ENCODE measurements at places on chromosomes 2 and 18.

DNA sequence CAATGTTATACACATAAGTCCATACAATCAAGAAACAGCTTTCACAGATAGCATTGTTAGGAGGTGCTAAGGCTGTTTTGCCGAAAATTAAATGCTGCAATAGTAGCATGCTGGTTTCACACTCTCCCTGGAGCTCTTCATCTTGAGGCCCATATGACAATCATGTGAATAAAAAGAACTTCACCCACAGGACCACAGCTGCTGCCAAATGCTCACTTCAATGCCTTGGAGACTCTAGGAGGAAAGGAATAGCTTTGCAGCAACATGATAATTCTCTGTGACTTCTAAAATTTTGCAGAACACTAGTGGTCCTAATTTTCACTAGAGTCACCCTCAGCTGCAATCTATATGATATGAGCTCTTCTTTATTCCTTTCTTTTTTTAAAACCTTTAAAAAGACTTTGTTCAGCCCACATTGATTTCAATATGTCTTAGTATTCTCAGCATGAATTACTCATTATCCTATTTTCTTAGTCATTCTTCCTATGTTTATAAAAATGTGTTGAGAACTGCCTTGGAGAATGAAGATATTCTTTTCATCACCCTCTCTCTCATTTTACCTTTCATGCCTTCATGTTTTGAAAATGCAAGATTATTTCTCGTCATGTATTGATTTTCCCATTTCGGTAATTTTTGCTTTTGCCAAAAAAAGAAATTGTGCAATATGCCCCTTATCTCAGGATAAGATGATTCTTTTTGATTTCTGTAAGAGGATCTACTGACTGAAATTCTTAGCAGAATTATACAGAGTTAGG, 108.2 kb downstream of the PDE1A start:
- DNase-seq = no peak

- no peak for DNase-seq
Observed at GRCh38 chr2:17413036-17413435, 105.2 kb downstream of the RAD51AP2 start.

DNA sequence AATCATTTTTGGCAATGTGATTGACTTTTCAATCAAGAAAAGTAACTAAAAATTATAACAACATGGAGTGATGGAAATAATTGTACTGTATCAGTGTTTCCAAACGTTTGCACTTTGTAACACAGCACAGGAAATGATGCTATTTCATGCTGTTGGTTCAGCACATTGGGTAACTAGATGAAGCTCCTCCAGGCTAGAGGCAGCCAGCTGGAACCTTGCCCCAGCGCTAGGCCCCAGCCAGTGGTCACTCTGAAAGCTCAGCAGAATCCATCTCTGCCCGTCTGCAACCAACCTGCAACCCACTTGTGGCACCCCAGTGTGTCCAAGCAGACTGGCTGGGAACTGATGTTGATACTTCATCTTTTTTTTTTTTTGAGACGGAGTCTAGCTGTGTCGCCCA, 15.3 kb downstream of the UNC50 start:
- no peak for DNase-seq

GRCh38 chr2:9406529-9407362, 16.6 kb downstream of the ITGB1BP1 start:
- DNase-seq = no peak

- no peak for DNase-seq
Observed at GRCh38 chr2:15622614-15623480, 31.2 kb downstream of the DDX1 start.

GRCh38 chr18:10851824-10852319, 297.5 kb downstream of the PIEZO2 start:
- DNase-seq = no peak

- DNase-seq = no peak
Observed at GRCh38 chr2:129909651-129910418, 69.6 kb upstream of the RAB6C start.

DNA sequence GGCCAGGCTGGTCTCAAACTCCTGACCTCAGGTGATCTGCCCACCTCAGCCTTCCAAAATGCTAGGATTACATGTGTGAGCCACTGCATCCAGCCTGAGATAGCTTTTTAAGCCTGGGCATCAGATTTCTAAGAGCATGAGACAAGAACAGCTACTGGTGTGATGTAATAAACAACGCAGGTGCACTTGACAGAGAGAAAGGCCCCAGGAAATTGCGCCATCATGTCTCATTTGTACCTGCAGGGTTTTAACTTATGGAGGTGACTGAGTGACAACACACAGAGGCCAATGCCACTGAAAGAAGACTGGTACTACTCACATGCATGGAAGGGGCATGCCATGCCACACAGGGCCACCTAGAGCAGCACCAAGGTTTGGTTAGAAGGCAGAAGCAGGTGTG, 209.4 kb downstream of the SP3 start:
- no peak for DNase-seq

GRCh38 chr2:140667203-140667602, 1463.6 kb downstream of the LRP1B start:
- DNase-seq = no peak

GRCh38 chr18:44841752-44842587, 161.3 kb downstream of the SETBP1 start:
- DNase-seq = no peak

GRCh38 chr2:215751200-215751910, 262.0 kb downstream of the MREG start:
- DNase-seq = no peak

DNA sequence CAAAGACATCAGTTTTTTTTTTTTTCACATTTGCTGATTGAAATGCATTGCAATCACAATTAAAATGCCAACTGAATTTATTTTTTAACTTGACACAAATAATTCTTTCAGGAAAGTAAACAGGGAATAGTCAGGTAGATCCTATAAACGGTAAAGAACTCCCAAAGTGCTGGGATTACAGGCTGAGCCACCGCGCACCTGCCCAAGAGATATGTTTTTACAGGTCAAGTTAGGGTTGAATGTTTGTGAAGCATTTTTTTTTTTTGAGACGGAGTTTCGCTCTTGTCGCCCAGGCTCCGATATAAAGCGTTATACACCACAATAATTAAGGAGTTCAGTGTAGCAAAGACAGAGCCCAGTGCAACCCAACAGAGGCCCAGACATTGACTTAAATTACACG, 15.1 kb downstream of the ITM2C start:
- no peak for DNase-seq

- no peak for DNase-seq
Observed at GRCh38 chr18:45569566-45570275, 45.6 kb upstream of the SLC14A2 start.

- DNase-seq = no peak
Observed at GRCh38 chr2:222372993-222373392, 51.4 kb upstream of the SGPP2 start.

GRCh38 chr2:99878581-99879350, 263.6 kb downstream of the AFF3 start:
- DNase-seq = no peak

DNA sequence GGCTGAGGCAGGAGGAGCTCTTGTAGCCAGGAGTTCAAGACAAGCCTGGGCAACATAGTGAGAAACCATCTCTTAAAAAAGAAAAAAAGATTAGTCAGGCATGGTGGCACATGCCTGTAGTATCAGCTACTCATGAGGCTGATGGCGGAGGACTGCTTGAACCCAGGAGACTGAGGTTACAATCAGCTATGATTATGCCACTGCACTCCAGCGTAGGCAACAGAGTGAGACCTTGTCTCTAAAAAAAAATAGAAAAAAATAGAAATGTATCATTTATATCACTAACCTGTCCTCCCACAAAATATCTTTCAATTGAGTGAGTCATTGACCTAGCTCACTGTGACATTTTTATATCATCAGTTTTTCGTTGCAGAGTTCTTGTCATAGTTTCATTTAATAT, 152.5 kb downstream of the DTNA start:
- no peak for DNase-seq

GRCh38 chr18:36298126-36298741, 721 bp downstream of the FHOD3 start:
- DNase-seq = no peak

DNA sequence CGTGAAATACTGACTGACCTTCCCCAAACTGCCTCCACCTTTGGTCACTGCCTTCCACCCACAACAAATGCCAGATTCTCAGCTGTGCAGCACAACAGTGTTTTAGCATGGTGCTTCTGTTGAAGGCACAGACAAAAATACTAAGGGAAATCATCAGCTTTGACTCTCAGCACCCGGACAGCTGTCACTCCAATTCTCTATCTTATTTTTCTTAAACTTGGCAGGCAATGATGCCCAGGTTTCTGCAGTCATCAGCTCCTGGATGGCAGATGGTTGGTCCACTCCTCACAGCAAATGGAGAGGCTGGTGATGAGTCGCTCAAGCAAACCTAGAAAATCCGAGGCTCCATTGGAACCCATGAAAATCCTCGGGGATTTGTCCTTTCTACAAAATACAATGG, 2.9 kb upstream of the FAM124B start:
- DNase-seq = no peak

- no peak for DNase-seq
Observed at GRCh38 chr2:33230842-33231241, 245.6 kb upstream of the RASGRP3 start.

GRCh38 chr18:48762836-48763718, 187.7 kb downstream of the SMAD7 start:
- no peak for DNase-seq

GRCh38 chr2:174535757-174536703, 49.2 kb upstream of the GPR155 start:
- DNase-seq = no peak

Measured in activated CD8-positive, alpha-beta memory T cell treated with anti-CD3 and anti-CD28 coated beads for 1 hour (primary cell).